ENCODE measurements at places on chromosomes 4 and X. TPM values are rescaled to one million over a fixed set of nuclear protein-coding genes. Genes with fewer than 3 reads are reported as not detected.

DNA sequence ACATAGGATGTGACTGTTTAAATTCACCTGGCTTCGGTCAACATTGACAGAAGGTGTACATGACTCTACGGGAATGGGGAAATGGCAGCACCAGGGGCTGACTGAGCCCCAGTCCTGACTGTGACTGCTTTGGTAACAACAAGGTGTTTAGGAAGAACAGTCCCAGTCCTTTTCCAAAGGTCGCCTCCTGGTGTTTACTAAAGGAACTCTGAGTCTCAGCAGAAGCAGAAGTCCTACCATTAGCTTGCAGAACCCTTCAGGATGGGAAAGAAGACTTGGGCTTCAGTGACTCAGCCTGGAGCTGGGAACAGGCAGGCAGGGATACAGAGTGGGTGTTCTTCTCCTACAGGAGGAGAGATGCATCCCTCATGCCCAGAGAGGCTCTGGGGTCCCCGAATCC is 103.3 kb downstream of the MGST2 start:
- DNase-seq, result no peak

Gene SSX2B
- total RNA-seq, result not detected

DNA sequence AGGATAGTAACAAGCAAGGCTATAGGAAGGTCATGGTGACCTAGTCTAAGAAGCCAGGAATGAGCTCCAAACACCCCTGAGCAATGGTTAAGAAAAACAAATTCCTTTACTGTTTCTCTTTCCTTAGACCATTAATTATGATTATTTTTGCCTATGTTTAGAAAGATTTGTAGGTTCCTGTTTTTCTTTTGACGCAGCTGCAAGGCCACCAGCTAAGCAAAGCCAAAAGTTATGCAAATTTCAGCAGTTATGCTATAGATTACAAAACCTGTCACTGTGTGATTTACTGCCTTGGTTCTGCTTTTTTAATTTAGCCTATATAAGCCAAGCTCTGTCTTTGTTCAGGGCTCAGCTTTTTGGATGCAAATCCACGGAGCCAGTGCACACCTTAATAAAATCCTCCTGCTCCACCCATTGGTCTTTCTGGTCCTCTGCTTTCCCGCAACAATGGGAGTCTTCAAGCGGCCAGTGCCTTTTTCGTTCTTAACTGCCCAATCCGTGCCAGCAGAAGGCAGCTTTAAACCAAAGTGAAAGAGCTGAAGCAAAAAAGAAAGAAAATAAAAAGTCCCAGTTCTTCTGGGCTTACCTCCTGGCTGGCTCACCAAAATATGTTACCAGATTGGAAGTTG is 1.4 kb upstream of the CEP135 start:
- DNase-seq, result no peak

DNA sequence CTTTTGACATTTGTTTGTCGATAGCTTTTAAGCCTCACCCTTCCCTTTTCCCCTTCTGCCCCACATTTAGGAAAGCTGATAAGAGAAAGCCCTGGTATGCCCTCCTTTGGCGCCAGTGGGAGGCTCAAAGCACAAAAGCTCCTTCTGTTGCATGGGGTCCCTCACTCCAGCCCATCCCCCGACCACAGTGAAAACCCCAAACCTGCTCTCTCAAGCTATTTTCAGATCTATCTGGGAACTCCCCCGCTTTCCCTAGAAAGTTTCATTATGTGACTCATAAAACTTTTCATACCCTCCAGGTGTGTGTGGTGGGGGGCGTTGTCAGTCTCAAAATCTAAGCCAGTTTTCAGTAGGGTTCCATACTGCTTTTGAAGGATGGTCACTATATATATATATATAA is 259.0 kb upstream of the PCDH7 start:
- no peak for DNase-seq

DNA sequence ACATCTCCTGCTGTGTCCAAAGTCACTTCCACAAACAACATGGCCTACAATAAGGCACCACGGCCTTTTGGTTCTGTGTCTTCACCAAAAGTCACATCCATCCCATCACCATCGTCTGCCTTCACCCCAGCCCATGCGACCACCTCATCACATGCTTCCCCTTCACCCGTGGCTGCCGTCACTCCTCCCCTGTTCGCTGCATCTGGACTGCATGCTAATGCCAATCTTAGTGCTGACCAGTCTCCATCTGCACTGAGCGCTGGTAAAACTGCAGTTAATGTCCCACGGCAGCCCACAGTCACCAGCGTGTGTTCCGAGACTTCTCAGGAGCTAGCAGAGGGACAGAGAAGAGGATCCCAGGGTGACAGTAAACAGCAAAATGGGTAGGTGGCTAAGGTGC is 123.9 kb downstream of the PDLIM5 start:
- DNase-seq, result no peak

DNA sequence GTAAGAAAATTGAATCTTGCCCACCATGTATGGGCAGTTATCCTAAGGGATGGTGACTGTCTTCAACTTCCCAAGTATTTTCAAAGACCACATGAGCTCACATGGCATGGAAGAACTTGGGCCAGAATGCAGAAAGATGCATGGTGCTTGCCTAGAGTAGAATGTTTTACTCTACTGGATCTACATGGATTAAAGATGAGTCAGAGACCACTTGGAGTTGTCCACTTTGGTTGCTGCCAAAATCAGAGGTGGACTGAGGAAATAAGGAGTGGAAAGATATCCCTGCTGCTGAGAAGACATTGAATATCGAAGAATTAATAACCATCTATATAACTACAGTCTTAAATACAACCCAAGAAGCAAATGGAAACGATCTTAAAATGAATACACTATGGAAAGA is 498.1 kb downstream of the NLGN4X start:
- DNase-seq, result no peak

Gene CYBB
- total RNA-seq, result 0.38 TPM

DNA sequence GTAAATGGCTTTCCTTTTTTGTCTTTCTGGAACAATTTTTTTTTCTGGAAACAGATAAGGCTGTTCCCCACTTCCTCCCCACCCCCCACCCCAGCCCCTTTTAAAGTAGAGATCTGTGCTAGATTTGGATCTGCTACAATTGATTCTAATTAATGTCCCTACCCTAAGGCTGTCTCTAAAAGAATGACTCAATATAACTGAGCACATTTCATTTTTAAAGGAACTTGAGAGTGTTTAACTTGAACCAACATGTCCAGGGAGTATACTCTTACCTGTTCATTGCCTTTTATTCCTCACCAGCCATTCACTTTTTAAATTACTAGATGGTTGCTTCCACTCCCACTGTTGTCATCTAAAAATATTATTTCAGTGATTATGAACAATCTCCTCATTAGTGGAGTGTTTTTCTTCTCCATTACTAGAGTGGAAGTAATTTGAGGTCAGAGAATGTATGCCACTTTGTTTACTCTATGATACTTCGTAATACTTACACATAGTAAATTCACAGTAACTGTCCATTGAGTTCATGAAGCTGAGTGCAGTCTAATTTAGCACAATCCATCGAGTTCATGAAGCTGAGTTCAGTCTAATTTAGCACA is 14.1 kb upstream of the CNOT6L start:
- DNase-seq, result no peak

DNA sequence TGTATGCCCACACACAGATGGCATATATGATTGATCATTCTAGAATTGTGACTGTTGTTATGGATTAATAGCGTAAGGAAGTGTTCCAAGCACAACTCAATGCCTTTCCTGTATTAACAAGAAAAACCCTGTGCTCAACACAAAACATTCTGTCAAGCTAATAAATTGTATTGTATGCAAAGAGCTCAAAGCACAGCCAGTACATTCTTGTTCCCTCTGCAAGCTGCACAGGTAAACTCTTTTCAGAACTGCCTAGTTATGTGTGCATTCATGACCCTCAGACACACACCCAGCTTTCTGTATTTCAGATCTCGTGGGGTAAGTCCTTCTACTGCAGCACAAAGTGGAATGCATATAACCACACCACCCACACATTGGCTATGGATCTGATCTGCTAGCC is 34.3 kb upstream of the BANK1 start:
- no peak for DNase-seq
